ENCODE measurements at places on chromosomes 1 and 21. TPM values are rescaled to one million over a fixed set of nuclear protein-coding genes. Genes with fewer than 3 reads are reported as not detected.

The SERTAD4 gene
- 2.7 TPM for total RNA-seq

DNA sequence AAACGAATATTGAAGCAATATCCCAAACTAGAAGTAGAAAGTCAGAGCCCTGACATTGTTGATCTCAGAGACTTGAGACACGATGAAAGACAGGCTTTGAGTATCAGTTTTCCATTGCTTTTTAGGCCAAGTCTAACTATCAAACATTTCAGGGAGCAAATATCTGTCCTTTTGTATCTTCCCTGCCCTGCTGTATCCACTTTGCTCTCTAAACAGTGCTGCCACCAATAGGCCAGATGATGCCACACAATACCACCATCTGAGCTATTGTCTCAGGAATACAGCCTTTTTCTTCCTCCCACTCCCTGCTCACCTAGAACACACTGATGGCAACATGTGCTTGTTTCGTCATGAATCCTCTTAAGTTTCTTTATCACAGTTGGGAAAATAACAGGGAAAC lies 62.6 kb upstream of the SPAG17 start:
- DNase-seq, result peak; percentile 21

The MTMR11 gene
- 7.8 TPM for total RNA-seq

DNA sequence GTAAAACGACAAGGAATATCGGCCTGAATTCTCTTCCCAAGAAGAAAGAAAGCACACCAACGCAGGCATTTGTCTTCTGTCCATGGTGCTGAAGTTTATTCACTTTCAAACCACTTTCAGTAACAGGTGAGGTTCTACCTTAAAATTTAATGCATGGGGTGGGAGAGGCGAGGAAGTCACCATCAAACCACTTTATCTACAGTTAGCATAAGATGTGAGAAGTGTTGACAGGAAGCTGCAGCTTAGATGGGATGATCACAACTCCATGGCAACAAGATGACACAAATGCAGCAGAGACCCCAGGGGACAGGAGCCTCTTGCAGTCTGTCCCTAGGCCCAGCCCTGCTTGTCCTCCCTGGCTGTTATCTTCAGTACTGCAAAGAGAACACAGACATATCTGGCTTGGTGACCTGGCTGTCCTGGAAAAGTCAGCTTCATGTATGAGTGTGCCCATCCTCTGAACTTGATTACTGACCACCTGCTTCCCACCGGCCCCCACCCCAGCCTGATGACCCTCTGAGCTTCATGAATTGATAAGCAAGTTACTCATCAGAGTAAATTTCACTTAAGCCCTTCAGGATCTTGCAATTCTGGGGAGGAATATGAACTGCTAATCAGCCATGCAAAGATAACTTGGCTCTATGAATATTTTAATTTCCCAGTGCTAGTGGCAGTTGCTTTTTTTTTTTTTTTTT lies 1.8 kb downstream of the NPPA start:
- no peak for DNase-seq

DNA sequence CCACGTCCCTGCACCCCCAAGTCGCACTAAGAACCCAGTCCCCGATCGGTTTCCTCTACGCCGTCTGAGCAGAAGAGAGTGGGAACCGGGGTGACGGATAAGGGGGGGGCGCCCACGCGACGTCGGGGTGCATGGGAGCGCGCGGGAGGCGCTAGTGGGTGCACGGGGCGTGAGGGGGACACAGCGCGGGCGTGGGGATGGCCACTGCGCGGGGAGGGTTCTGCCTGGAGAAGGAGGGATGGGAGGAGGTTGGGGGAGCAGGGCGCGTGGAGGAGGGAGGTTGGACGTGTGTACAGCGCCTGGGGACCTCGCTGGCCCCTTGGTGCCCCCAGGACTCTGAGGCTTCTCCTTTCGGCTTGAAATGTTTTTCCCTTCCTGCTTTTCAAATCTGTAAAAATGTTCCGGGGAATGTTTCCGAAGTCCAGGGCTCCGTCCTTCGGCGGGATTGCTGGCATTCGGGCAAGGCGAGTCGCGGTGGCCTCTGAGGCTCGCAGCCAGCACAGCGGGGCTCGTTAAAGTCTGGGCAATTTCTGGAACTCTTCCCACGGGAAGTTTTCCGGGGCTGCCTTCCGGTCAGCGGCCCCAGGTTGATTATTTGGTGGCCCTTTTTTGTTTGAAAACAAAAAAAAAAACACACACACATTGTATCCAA lies 13.1 kb downstream of the RNF220 start:
- DNase-seq, result peak; percentile 42

The IL12RB2 gene
- 0.81 TPM for total RNA-seq

DNA sequence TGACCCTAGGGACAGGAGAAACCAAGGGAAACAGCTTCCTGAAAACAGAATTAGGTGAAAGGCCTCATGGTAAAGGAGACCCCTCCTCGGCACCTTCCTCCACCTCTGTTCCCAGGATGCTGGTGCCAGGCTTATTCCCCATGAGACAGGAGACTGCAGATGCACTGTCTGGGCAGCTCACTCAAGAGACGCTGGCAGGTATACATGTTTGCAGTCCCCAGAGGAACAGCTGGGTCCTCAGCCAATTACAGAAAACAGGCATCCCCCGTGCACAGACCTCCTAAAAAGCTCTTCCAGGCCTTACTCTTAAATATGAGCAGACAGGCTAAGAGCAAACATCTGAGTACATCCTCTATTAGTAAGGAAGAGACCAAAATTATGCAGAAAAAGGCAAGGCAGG lies 6.5 kb downstream of the CCSAP start:
- DNase-seq, result no peak

- no peak for DNase-seq
These were observed 48.9 kb downstream of the INKA2 start for GRCh38 chr1:111690306-111690617.

The PLEKHA6 gene
- 9.2 TPM for total RNA-seq

The ADORA1 gene
- total RNA-seq, result 2.6 TPM

GRCh38 chr1:155912056-155912536 lies 947 bp upstream of the RIT1 start:
- no peak for DNase-seq

DNA sequence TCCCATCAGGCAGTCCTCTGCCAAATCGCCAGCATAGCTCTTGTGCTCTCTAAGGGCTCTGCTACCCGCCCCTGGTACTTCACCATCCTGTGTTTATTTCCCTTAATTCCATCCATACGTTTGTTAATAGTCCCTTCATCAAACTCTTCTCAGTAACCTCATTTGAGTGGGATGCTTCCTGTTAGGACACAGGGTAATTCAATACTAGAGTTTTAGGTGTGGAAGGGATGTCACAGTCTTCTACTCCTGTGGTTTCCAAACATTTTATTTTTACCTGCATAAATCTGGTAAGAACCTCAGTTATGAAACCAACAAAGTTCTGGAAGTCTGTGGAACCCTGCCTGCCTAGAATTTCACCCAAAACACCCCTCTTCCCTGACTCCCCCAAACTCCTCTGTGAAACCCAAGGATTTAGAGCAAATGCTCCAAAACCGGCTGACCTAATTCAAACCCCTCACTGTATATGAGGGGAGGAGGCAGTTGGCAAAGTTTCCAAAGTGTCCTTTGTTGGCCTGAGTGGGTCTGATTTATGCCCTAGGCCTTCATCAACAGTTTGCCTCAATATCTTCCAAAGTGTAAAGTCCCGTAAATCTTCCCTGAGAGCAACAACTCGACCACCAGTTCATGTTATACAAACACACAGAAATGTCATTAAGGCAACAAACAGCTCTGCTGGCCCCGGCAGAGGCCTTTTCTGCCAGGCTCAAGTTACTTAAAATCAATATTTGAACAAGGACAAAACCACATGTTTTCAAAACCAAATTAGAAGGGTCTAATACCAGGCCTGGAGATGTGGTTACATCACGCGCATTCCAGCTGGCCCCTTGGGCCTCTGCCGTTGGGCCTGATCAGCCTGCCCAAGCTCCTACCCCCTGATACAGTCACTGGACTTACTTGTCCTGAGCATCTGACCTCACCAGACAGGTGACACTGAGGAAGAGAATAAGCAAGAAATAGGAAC lies 82.4 kb upstream of the FGGY start:
- no peak for DNase-seq

GRCh38 chr1:3976821-3977220 lies 76.7 kb upstream of the C1orf174 start:
- no peak for DNase-seq

GRCh38 chr1:206511362-206512057 lies 4.2 kb downstream of the RASSF5 start:
- DNase-seq, result no peak

DNA sequence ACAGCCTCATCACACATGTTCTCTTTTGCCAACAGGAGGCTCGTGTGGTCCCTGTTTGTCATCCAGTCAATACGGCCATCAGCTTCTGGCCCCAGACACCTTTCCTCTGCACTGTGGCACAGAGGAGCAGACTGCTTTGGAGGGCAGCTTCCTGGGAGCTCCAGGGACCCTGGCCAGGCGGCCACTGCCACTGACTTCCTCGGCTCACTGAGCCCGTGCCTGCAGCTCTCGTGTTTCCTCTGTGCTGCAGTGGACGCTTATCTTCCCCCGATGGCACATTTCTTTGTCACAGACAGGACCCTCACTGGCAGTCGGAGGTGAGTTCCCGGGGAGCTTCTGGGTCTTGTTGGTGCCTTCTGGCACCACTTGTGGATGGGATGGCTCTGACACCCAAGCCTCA lies 67.0 kb upstream of the DIRAS3 start:
- no peak for DNase-seq

DNA sequence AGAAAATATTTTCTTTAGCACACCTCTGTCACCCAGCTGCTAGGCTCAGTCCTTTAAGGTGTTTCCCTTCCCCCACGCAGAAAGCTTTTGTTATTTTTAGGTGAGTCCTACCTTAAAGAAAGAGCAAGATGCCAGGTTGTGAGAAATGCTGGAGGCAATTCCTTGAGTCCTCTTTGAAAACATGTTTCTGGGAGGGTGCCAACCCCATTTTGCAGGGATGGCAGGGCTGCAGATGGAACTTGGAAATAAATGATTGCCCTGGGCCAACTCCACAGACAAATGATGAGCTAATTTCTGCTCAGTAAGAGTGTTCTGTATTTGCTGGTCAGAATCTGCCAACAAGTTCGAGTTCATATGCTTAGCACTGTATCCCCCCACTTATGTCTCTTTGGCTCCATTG lies 119.2 kb upstream of the RAB3GAP2 start:
- no peak for DNase-seq

DNA sequence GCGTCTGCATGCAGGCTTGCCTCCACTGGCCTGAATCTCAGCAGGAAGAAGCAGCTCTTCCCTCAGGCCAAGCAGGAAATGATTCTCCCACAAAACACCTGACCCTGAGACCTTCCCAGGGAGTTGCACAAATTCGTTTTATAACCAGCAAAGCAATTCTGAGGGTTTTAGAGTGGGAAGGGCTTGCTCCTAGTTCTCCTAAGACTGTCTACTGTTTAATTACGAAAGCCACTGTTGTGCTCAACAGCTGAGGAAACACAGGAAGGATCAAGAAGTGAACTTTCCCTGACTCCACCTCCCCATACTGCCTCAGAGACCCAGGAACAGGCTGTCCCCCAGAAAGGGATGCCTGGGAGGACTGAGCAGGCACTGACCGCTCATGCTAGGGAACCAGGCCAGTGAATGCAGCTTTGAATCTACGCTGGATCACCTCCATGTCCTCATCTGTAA lies 37.0 kb upstream of the PUM1 start:
- no peak for DNase-seq

The LCE1A gene
- total RNA-seq, result not detected

DNA sequence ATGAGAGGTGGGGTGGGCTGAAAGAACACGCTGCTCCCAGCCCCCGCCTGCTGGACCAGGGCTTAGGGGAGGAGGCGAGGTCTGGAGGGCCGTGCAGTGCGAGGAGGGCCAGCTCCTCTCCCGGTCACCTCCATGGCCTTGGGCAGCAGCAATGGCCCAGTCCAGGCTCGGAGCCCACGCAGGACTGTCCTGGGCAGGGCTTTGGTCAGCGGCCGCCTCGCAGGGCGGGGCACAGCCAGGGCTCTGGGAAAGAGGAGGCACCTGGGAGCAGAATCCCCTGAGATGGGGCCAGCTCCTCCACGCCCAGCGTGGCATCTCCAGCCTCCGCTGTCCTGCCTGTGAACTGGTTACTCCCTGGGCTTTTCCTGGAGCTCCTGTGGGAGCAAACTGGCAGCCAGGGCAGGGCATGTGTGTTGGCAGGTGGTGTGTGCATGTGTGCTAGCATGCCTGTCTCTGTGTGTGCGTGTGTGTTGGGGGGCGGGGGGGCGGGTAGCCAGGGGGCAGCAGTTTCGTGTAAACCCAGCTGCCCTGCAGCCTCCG lies 27.4 kb downstream of the ARHGEF16 start:
- DNase-seq, result no peak

GRCh38 chr1:168089326-168089978 lies 47.3 kb downstream of the GPR161 start:
- DNase-seq, result no peak

DNA sequence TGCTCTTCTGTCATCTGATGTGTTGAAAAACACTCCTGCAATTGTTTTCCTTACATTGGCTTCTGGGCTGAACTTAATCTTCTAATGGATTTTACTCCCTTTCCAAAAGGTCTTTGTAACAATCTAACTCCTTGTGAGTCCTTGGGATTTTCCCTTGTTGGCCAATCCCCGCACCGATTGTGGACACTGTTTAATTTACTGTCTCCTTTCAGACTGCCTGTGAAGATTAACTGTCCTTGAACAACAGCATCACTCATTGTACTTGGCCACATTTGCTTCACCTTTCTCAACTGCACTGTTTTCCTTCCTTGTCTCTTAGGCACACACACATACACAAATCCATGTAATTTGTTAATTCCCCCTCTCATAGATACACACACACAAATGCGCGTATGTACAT lies 120.4 kb downstream of the SPATA46 start:
- DNase-seq, result no peak

DNA sequence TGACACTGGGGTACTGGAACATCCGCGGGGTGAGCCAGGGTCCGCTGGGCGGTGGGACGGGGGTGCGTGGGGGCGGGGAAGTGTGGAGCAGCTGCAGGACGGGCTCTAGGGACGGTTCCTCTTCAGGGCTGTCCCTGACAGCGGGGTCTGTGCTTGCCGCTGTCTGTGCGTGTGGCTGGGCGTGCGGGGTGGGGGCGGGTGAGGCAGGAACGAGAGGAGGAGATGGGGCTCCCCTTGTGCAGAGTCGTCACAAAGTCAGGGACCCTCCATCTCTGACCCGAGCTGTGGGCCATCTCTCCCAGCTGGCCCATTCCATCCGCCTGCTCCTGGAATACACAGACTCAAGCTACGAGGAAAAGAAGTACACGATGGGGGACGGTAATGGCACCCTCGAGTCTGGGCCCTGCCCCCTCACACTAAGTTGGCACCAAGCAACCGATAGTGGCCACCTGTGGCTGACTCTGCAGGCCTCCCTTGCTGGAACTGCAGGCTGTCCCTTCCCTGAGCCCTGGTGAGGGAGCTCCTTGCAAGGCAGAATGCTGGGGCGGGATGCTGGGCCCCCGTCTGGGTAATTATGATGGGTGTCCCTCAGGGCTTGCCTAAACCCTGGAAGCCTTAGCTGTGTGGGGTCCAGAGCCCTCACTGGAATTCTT lies 392 bp downstream of the GSTM2 start:
- no peak for DNase-seq

The CTXND2 gene
- total RNA-seq, result not detected

The CNN3 gene
- 183 TPM for total RNA-seq

DNA sequence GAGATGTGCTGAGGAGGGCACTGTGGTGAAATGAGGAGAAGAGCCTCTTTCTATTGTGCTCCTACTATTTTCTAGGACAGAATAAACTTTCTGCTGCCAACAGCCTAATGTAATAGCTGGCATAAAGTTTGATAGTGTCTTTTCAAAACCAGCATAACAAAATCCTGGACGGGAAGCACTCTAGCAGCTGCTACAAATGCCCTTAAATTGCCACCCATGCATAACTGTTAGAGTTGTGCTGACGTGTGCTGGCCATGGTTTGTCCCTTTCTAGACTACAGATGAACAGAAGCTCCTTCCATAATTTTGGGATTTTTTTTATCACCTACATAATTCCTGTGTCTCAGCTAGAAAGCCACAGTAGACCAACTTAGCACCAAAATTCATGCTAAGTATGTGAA lies 88.5 kb upstream of the DEPDC1 start:
- DNase-seq, result no peak

All from WTC11 (cell line).